Activated CD4-positive, alpha-beta T cell treated with anti-CD3 and anti-CD28 coated beads, Interleukin-2, amount 10 ng/mL, durations not matched to agents 24 days and 14 days (primary cell): ENCODE measurements at places on chromosomes 4 and X.

DNA sequence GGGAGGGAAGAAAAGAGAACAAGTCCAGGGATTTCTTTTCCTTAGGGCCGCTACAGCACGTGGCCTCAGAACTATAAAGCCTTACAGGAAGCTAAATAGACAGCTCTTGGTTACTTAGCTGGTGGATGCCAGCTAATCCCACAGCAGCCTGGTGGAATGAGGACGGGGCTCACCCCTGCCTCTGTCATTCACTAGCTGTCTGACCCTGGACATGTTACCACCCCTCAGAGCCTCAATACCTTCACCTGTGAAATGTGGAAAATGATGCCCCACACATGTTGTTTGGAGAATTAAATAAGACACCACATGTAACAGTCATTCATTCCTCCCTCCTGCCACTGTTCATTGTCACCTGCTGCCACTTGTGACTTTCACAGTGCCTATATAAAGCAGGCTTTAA is 15.7 kb downstream of the CCKAR start:
- no peak for DNase-seq

DNA sequence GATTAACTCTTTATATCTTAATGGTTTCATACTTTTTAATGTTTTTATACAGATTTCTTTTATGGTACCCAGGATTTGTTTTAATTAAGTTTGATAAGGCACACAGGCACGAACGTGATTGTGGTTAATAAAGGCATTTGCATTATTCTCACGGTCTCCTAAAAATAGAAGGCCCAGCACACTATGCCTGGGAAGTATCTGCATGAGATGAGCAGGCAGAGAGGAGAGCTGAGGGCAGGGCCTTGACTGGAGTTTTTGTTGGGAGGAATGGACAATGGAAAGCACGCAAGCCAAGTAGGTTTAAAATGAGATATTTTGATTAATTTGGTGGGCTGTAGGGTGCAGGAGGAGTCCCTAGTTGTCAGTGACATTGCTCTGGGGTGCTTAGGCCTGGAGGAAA is 1714.3 kb upstream of the PCDH7 start:
- no peak for DNase-seq

DNA sequence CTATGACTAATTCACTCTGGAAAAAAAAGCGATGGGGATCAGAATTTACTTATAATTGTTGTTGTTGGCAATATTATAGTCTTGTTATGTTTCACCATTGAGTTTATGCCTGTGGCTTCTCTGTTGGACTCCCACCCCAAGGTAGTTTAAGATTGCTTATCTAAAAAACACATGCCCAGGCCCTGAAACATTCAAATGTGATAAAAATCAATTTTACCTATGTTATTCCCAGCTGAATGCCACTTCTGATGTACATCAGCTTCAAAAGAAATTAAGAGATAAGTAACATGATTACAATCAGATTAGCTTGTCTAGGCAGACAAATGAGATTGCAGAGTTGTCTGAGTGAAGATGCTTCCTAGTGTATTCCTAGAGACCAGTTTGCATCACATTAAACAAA is 484.7 kb downstream of the PCDH7 start:
- no peak for DNase-seq

DNA sequence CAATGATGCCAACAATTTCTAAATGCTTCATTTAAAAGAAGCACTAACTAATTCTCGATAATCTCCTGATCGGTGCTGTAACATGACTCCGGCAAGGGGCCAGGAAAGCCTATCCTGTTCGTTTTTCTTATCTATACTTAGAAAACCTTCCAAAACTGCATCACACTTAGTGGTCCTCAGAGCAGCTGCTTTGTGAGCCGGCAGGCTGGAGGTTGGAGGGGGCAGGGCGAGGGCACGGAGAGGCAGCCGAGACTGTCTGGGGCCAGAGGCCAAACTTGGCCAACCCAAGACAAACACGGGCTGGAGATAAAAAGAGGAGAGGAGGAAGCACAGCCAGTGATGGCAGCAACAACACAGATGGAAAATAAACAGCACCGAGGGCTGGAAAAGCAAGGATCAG is 455.7 kb downstream of the BCOR start:
- DNase-seq = no peak

DNA sequence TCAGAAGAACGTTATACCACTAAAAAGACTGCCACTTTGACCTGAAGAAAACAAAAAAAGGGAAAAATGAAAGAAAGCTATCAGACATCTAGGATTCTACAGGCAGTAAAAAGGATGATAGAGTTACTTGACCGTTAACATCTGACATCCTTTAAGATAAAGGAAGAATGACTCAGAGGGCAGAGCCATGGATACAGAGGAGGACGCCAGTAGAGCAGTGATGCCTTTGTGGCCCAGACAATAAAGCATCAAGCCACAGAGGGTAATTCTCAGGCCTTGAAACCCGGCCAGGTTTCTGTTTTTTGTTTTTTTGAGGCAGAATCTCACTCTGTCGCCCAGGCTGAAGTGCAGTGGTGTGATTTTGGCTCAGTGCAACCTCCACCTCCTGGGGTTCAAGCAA is 9.5 kb upstream of the BEX1 start:
- no peak for DNase-seq

DNA sequence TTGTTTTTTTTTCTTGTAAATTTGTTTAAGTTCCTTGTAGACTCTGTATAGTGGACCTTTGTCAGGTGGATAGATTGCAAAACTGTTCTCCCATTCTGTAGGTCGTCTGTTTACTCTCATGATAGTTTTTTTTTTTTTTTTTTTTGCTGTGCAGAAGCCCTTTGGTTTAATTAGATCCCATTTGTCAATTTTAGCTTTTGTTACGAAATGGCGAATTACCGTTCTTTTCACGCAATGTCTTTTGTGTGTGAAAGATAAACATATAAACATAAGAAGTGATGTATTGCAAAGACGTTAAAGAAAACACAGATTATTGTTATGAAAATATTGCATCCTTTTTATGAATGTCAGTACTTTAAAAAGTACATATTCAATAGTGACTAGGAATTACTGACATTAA is 34.5 kb downstream of the MAGEA10 start:
- no peak for DNase-seq

GRCh38 chr4:54898056-54898562 is 227.3 kb downstream of the KDR start:
- DNase-seq = no peak

DNA sequence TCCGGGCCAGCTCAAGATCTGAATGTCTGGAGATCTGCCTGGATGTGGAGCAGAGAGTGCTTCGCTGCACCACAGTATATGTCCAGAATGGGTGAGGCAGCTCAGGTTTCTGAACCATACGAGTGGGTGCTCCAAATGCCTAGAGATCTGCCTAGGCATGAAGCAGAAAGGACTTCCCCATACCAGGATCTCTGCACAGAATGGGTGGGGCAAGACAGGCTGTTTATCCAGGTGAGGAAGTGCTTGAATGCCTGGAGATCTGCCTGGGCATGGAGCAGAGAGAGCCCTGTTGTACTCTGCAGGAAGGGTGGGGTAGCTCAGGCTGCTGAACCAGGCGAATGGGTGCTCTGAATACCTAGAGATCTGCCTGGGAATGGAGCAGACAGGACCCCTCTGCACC is 45.4 kb upstream of the MAGEC2 start:
- no peak for DNase-seq

DNA sequence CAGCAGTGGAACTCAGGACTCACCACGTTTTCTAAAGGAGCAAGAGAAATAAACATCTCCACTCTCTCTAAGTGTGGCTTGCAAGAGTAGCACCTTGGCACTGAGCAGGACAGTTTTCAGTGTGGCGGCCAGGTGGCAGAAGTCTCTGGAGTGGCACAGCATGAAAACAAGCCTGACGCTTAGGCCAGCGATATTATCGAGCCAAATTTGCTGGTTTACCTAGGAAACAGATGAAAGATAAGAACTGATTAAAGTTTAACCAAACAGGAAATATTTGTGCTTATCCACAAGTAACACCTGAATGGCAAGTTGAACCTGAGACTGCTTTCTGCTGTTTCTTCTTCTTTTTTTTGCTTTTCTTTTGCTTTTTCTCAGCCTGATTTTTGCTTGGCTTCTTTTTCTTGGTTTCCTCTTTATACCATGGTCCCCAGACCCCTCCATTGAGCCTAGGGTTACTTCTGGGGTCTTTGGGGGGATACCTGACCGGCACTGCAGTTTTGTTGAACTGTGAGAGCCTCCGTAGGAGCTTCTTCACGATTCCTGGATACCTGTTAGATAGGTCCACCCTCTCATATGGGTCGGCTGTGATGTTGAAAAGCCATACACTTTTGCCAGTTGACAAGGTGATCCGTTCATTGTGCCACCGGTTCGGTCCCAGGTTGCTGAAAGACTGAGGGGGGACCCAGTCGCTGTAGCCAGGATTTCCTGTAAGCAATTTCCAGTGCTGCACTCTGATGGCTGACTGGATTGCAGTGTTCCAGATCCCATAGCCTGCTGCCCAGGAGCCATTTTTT is 77.3 kb downstream of the ARSJ start:
- DNase-seq = peak; percentile 82

GRCh38 chr4:35229021-35229420 is 1015.3 kb downstream of the ARAP2 start:
- no peak for DNase-seq
